ENCODE measurements at places on chromosomes 1 and 21.

- DNase-seq, result no peak
Observed at GRCh38 chr1:205991237-205991636, 12.0 kb downstream of the RAB7B start.

DNA sequence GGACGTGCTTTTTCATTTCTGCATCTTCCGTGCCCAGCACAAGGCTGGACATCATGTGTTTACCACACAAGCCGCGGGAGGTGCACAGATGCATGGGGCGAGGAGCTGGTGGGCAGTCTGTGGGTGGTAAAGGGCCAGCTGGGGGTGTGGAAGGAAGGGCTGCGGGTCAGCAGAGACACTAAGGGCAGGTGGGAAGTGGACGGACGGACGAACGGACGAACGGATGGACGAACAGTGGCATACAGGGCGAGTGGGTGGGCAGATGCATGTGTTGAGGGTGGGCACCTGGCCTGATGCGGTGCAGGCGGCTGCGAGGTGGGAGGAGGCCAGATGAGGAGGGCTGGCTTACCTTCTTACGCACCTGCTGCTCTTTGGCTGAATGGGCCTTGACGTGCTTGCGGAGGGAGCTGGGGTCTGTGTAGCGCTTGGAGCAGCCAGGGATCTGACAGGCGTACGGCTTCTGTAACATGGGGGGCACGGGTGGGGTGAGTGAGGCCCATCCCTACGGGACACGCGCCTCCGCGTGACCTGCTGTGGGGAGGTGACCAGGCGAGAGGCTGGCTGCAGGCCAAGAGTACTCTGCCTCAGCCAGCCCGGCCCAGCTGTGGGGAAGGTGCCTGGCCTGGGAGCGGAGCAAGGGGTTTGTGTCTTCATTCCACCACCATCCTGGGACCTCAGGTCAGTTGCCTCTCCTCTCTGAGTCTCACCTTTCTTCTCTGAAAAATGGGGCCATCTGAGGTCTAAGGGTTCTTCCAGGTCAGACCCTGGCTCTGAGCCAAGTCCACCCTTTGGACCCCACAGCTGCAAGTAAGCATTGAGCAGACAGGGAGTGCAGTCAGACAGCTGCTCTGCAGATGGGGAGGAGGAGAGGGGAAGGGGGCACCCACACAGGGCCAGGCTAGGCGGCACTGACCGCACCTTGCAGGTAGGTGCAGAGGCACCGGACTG, 65.5 kb downstream of the DMRTB1 start:
- DNase-seq, result no peak

GRCh38 chr1:46800742-46801141, 1.9 kb downstream of the CYP4B1 start:
- no peak for DNase-seq

GRCh38 chr1:4977701-4978100, 323.3 kb downstream of the AJAP1 start:
- no peak for DNase-seq
